ENCODE measurements at places on chromosomes 6 and 20. TPM values are rescaled to one million over a fixed set of nuclear protein-coding genes. Genes with fewer than 3 reads are reported as not detected.

The SRMS gene
- total RNA-seq, result not detected

DNA sequence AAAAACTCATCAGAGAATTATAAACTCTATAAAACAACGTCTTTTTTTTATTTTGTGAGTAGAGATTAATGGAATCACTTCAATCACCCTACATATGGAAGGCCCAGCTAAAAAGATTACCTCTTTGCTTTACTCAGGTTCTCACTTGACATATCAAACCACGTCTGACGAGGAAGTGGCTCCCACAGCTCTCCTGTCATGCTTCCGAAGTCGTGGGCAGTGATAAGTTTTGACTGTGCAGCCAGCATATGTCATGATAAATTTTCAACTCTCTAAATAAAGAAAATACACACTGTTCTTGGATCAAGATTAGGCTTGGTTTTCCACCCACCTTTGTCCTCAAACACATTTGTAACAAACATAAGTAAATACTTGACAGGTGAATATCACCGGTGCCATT, 279.5 kb upstream of the RNF217 start:
- DNase-seq, result no peak

DNA sequence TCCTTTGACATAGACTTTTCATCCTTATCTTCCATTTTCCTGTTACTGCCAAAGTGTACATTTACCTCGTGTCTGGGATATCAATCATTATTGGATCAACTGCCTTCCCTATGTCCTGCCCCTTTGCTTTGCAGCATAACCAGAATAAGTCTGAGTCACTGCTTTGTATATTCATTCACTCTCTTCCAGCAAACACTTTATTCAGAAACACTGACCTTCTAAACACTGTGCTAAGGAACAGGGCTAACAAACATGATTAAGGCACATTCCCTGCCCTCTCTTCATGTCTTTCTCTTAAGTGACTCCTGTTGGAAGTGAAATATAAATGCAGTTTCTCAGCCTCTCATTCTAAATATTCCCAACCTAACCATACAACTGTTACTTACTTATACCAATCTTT, 66.9 kb downstream of the COL19A1 start:
- no peak for DNase-seq

GRCh38 chr6:15148356-15148946, 97.4 kb upstream of the JARID2 start:
- no peak for DNase-seq

DNA sequence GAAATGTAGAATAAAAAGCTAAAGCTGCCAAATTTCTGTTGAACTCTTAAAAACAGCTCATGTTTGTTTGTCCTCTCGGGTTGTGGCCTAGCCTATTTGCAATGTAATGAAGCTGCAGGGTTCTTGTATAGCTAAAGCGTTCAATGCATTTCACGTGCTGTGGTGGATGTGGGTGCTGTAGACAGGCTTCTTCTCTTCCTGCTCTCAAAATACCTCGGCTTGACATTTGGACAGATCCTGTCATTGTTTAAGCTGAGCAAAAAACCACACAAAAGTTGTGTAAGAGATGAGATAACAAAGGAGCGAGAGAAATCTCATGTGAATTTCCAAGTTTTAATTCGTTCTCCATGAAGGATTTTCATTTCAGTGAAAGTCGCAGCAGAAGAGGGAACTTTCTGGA, 196.3 kb upstream of the UST start:
- no peak for DNase-seq

The GLO1 gene
- 84.6 TPM for total RNA-seq

GRCh38 chr20:4748847-4749246, 27.1 kb downstream of the PRND start:
- no peak for DNase-seq

GRCh38 chr20:1946762-1947534, 46.9 kb downstream of the PDYN start:
- peak; percentile 31 for DNase-seq

The PTK7 gene
- 2.6 TPM for total RNA-seq

GRCh38 chr6:12343440-12344162, 53.4 kb downstream of the EDN1 start:
- no peak for DNase-seq

DNA sequence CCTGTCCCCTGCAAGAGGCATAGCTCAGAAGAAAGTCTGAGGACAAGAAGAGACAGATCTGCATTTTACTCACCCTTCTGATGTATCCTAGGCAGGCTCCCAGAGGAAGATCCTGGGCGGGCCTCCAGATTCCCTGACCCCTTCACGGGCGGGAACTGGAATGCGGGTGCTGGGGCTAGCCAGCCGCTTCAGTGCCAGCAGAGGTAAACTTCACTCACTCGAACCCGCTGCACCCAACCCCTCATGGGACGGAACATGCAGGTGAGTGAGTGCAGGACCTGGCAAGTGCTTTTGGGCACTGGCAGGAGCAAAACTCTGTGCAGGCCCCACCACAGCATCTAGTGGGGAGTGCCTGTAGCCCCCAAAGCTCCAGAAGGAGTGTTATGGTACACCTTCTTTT, 171.8 kb downstream of the MMS22L start:
- DNase-seq, result no peak

- no peak for DNase-seq
Measured at GRCh38 chr6:17315262-17315661, 34.1 kb downstream of the RBM24 start.

- DNase-seq, result no peak
Measured at GRCh38 chr6:98516866-98517265, 317.5 kb upstream of the POU3F2 start.

GRCh38 chr20:14521436-14521835, 184.0 kb upstream of the FLRT3 start:
- DNase-seq, result no peak

GRCh38 chr6:22106961-22107360, 189.9 kb downstream of the PRL start:
- no peak for DNase-seq

The PHACTR1 gene
- 85.9 TPM for total RNA-seq

The FAM120B gene
- total RNA-seq, result 20.1 TPM

DNA sequence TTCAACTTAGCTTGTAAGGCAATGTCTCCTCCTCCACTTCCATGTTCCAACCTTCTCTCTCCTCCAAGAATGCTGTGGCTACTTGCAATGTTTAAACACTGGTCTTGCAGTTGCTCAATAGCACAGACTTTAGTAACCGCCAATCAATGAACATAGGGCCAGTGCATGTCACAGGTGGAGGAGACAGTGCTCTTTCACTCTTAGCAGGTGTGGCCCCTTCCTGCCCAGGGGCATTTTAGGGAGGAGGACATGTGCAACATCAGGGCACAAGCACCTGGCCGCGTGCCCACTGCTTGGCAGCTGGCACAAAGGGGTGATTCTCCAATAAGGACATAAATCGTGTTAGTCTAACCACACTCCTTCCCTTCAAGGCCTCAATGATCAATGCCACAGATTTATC, 41.3 kb downstream of the ADGRF1 start:
- DNase-seq, result no peak

DNA sequence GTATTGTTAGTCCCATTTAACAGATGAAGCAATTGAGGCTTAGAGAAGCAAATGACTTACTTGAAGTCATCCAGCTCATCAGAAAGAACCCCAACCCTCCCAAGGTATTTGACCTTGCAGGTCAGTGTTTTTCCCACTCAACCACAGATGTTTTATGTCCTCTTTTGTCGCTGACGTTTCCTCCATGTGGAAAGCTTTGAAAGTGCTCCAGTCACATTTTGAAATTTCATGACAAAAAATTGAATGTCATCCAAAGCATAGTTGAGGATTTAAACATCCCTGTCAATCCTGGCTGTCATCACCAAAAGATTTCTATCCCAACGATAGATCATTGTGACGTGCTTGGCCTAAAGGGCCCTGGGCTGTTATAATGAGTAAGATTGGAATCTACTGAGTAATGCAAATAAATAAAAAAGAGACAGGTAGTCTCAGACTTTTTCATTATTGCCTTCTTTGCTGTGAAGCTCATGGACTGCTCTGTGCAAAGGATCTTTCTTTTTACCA, 102.7 kb downstream of the TSHZ2 start:
- DNase-seq, result no peak

The BTNL2 gene
- not detected for total RNA-seq

- DNase-seq, result no peak
Measured at GRCh38 chr6:113774127-113774825, 82.9 kb upstream of the MARCKS start.

GRCh38 chr20:2168946-2169345, 67.3 kb downstream of the STK35 start:
- no peak for DNase-seq

The LGSN gene
- not detected for total RNA-seq

- no peak for DNase-seq
Measured at GRCh38 chr6:68826501-68826900, 191.4 kb downstream of the ADGRB3 start.

DNA sequence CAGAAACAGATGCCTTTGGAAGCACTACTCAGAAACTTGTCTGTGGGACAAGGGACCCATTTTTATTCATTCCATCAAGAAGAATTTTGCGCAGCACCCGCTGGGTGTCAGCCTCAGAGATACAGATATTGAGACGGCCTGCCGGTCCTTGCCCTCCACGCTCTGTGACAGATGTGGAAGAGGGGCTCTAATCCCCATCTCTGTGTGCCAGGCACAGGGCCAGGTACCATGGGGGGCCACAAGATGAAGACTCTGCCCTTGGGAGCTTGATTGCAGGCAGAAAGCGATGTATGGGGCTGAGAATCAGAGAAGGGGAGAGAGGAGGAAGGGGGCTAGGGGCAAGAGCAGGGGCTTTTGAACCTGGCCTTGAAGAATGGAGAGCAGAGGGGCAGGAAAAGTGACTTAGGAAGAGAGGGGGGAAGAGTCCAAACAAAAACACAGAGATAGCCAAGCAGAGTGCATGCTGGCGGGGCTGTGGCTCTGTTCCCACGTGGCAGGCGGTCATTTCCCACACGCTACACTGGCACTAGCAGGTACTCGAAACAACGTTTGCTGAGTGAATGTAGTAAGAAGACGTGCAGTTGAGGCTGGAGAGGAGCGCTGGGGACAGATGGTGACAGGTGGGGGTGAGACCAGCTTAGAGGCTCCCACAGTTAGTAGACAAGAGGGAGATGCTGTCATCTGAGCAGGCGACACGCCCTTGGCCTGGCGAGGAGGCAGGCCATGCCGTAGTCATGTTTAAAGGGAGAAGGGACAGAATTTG, 170.3 kb upstream of the SNX9 start:
- DNase-seq, result no peak

DNA sequence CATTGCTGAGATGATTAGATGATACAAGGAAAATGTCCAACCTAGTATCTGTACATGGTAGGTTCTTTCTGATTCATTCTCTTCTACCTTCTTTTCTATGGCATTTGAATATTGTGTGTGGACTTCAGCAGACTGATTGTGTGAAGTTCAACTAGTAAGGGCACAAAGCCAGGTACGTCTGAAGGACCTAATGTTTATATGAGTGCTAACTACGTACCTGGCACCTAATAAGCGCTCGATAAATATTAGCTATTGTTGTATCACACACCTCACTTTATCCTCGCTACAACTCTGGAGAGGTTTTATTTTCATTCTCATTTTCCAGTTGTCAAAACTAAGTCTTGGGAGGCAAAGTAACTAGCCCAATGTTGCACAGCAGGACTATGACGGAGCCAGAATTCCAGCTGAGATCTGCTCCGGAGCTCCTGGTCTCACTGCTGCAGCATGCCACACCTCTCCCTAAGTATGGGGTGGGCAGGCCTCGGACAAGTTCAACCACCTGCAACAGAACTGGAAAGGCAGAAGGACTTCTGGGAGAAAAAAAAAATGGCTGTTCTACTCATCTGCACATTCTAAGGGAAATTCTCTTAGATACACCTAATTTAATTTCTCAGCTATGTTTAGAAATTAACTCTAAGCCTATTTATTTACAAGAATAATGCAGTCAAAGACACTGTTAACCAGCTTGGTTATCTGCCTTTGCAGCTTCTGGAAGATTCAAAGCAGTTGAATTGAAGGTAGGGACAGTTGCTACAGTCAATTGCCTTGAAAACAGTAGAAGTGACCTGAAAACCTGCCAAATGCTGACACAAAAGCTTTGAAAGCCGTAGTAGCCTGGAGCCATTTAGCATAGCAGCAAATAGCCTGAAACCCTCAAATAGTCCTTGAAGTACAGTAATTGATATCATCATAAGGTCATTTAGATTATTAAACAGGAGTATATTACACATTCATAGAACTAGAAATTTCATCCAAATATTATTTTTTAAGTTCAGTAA, 165.0 kb downstream of the PDE7B start:
- DNase-seq, result no peak

The BEND6 gene
- total RNA-seq, result 0.38 TPM

DNA sequence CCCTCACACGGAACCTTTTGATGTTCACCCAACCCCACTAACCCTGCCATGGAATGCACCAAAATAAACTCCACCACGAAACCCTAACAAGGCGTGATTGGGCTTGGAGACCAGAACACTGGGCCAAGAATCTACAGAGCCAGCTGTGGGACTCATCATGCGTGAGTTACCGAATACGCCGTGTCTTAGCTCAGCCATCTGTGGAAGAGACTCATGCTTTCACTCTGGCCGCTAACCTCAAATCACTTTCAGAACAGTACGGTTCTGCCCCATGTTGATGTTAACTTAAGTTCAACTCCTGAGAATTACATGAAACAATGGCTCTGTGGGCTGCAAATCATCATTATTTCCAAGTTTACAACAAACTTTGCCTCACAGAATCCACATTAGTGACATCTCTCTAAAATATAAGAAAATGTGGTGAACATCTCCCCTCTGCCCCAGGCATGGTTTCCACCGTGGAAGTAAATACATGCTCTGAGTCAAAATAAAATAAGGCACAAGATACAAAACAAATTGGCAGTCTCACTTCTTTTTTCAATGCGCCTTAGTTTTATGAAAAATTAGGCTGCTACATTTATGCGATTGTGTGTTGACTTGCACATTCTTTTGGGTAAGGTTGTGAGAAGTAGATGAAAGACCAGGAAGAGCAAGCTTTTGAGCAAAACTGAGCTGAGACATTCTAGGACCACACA, 308.9 kb upstream of the EXOC2 start:
- DNase-seq, result no peak

DNA sequence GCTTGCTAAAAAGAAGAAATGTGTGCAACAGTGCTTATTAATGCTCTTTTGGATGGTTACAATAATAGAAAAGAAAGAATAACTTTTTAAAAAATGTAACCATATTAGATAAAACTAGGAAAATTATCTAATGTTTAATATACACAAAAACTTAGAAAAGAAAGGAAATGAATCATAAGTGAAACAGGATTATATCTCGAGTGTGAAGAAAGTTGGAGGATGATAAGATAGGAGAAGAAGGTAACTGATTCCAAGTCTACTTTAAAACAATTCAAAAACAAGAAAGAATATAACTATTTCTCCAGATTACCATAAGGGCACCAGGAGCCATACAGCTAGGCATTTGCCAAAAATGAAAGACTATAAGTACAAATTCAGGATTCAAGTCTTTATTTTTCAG, 73.0 kb downstream of the PHIP start:
- no peak for DNase-seq

- no peak for DNase-seq
Measured at GRCh38 chr20:56217829-56218228, 30.7 kb upstream of the MC3R start.

The SNAI1 gene
- total RNA-seq, result 0.69 TPM

The UBD gene
- total RNA-seq, result not detected

The OPN5 gene
- total RNA-seq, result not detected

All from left ventricle myocardium inferior (tissue), 1 donor.